ENCODE measurements at places on chromosomes 5 and 9.

GRCh38 chr5:18305288-18305924, 671.1 kb downstream of the TAF11L14 start:
- peak; percentile 64 for DNase-seq

DNA sequence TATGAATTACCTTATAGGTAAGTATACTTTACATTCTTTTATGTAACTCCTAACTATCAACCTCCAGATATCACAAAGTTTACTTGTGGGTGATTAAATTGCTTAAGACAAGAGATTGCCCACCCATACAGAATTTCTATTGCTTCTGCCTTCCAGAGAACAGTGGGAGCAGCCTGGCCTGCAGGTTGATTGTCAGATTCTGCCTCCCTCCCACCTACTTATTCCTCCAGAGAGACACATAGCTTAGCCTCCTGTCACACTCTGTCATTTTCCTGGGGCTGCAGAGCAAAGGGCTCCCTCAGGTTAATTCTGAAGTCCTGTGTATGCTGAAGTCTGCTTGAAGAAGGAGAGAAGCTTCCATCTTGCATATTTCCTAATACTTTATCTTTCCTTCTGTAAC, 48.5 kb upstream of the DHFR start:
- DNase-seq: no peak

- DNase-seq: peak; percentile 71
Observed at GRCh38 chr9:86281593-86282076, 703 bp downstream of the ISCA1 start.

DNA sequence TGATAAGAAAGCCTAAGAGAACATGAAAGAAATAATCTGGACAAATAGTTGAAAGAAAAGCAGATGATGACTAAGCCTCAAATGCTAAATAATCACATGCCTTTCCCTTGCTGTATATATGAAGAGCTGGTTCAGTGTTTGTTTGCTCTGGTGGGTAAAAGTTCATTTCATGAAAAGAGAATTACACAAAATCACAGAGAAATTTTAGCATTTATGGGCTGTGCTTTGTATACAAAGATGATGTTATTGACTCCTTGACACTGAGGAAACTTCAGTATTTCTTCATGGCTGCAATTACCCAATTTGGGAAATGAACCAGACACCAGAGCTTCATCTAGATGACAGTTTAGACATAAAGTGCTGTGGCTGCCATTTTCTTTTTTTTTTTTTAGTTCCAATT, 527.2 kb downstream of the NR2F1-AS1 start:
- DNase-seq: no peak

DNA sequence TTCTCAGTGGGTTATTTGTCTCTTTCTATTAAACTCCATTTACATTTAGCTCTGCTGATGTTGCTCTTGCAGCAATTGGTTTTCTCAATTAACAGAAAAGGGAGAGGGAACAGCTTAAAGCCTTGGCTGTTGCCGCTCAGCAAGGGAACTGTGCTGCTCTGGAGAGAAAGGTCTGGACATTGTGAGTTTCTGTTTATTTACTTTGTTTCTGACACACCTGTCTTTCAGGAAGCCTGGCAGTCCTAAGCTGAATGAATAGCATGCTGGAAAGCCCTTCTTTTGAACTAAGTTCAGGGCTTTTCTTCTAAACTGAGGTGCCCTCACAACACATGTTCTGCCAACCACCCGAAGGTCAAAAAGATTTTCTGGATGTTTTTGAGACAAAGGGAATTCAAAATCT, 491.9 kb downstream of the PDE4D start:
- no peak for DNase-seq
